T-helper 1 cell (primary cell): ENCODE measurements at places on chromosomes 7 and 10.

- no peak for DNase-seq
Observed at GRCh38 chr7:157397731-157398691, 61.2 kb downstream of the DNAJB6 start.

DNA sequence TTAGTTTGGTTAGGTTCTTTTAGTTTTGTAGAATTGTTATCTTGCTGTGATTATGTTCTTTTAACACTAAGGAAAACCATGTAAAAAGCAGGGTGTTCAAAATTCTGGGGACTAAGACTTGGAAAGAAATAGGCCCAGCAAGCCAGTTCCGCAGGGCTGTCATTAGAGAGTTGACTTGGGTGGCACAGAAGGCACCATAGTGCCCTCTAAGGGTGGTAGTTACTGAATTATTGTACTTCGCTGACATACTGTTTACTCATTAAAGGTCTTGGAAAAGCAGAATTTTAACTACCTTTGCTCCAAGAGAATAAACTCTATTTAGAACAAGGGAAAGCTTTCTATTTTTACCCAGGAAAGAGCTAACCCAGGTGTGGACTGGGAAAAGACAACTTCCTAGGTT lies 86.5 kb downstream of the OTUD1 start:
- DNase-seq, result no peak

DNA sequence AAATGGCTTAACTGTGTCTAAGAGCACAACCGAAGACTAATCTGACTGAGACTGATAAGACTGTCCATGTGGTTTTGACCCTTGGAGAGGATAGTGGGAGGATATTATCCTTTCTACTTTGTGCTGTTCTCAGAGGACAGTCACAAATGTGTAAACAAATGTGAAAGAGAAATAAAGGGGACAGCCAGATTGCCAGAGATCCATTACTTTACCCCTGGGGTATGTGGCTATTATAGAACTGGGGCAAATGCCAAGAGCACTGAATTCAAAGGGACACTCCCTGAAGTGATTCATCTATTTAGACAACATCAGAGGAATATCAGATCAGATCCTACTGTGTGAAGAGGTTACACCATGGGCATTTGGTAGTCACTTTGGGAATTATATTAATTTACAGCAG lies 154.7 kb downstream of the RNLS start:
- no peak for DNase-seq

GRCh38 chr7:90180011-90180585 lies 25.8 kb downstream of the STEAP1 start:
- DNase-seq, result no peak

DNA sequence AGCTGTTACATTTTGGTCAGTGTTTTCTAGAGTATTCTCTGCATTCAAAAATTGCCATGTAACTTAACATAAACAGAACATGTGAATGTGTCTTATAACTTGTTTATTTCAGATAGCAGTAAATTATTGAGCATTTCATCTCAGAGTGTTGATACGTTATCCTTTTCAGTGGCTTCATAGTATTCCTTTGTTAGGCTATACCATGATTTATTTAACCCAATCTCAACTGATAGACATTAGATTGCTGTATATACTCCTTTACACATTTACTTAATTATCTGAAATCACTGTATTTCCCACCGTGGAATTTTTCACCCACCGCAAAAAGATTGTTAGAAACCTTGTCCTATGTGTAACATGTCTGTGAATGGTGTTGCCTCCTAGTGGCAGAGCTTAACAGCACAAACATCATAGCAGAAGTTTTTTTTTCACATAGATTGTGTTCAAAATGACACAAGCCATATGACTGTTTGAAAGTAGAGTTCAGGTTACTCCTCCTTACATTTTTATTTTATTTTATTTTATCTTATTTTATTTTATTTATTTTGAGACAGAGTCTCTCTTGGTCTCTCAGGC lies 21.4 kb downstream of the SLF2 start:
- DNase-seq, result no peak

DNA sequence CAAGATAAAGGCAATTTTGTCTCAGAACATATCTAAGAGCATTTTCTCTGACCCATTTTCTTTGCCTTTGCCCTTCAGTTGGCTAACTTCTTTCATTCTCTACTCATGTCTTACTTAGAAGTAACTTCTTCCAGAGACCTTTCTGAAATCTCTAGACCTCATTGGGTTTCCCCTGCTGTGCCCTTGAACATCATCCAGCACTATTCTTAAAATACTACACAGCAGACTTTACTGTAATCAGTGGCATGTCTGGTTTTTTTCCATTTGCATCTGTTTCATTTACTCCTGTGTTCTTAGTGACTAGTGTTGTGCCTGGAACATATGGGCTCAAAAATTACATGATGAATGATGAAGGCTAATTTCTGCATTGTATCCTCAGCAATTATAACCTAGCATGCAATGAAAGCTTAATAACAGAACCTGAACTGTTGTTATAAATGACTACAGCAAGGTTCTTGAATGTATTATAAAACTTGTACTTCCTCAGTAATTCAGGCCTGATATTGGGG lies 301.9 kb downstream of the CDK14 start:
- no peak for DNase-seq

- peak; percentile 37 for DNase-seq
Observed at GRCh38 chr7:106866298-106867281, 1.5 kb downstream of the PIK3CG start.

DNA sequence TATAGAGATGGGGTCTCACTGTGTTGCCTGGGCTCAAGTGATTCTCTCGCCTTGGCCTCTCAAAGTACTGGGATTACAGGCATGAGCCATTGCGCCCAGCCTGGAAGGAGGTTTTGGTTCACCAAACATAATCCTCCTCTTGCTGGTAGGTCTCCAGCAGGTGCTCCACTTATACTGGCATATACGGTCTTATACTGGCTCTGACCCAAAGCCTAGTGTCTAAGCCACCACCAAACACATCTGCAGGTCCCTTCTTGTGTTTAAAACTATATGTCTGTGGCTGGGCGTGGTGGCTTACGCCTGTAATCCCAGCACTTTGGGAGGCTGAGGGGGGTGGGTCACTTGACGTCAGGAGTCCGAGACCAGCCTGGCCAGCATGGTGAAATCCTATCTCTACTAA lies 5.4 kb downstream of the MBLAC1 start:
- DNase-seq, result no peak

DNA sequence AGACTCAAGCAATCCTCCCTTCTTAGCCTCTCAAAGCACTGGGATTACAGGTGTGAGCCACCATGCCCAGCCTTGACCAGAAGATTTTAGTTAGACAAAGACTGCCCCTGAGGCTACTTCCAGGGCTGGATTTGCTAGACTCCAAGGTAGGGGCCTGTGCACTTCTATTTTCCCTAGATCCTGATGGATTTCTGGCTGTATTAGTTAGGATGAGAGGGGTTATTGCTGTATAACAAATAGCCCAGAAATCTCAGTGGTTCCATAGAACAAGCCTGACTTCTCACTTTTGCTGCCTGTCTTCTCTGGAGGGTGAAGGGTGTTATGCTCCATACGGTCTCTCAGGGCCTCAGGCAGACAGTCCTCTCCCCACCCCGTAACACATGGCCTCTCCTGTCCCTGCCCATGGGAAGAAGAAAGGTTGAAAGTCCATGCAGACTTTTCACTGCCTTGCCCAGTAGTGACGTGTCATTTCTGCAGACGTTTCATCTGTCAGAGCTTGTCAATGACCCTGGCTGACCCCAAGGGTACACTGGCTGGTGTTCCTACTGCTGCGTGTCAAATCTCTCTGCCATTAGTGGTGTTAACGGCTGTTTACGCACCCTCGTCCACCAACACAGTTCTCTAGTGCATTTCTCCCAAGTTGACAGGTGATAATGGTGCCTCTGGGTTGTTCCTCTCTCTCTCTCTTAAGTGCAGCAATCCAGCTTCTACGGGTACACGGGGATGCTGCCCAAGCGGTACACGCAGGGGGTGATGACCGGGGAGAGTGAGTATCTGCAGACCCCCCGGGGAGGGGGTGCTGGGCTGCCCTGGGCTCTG lies 11.6 kb downstream of the SLC29A4 start:
- no peak for DNase-seq

GRCh38 chr10:102118867-102119266 lies 1.3 kb downstream of the LDB1 start:
- no peak for DNase-seq

GRCh38 chr10:116271593-116272439 lies 1.2 kb downstream of the GFRA1 start:
- DNase-seq, result no peak

DNA sequence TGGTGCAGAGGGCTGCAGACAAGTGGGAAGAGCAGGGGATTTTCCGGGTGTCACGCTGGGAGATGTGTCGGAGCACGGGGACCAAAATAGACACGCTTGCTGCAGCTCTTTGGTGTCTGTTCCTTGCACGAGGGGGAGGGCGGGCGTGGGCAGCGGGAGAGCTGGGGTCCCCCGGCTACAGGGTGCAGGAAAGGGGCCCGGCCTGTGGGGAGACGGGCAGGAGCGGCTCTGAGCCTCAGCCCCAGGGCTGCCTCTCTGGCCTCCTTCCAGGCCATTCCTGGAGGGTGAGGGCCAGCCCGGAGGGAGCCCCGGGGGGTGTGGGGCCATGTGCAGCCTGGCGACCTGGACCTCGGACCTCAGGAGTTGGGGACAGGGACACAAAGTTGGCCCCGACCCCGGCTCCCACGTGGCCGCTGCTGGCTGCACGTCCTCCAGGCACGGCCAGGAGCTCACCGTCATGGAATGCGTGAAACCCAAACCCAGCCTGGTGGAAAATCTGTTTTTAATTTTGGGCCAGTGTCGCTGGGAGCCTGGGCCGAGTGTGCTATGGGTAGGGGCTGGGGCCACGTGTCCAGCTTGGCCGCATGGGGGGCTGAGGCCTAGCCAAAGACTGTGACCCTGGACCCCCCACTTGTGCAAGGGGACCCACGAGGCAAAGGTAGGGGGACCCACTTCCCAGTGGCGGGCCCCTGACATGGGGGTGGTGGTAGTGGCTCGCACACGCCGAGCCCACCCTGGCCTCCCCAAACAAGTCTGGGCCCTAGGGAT lies 6.6 kb downstream of the TTYH3 start:
- DNase-seq, result no peak

GRCh38 chr7:151631570-151631952 lies 111.9 kb upstream of the RHEB start:
- peak; percentile 23 for DNase-seq

GRCh38 chr10:121880895-121881294 lies 46.9 kb downstream of the ATE1 start:
- no peak for DNase-seq

DNA sequence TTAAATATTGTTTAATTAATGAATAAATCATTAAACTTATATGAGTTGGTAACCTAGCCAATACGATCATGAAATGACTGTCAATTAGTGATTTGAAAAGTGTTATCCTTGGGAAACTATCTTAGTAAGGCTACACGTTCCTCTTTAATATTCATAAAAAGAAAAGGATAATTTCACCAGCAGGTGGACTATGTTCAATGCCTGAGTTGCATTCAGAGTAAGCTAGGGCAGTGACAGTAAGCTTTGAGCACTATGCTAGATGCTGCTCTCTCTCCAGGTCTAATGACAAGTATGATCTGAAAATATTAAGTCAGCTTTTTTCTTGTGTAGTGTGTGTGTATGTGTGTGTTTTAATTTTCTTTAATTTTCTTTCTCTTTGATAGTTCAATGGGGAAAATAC lies 486.3 kb upstream of the PCDH15 start:
- no peak for DNase-seq

GRCh38 chr7:103679151-103680132 lies 233.4 kb upstream of the SLC26A5 start:
- DNase-seq, result no peak

- no peak for DNase-seq
Observed at GRCh38 chr10:130105724-130106123, 4.9 kb downstream of the C10orf143 start.

GRCh38 chr10:93579985-93580711 lies 13.7 kb downstream of the FFAR4 start:
- DNase-seq, result no peak

- no peak for DNase-seq
Observed at GRCh38 chr10:126637501-126637900, 33.0 kb downstream of the C10orf90 start.

DNA sequence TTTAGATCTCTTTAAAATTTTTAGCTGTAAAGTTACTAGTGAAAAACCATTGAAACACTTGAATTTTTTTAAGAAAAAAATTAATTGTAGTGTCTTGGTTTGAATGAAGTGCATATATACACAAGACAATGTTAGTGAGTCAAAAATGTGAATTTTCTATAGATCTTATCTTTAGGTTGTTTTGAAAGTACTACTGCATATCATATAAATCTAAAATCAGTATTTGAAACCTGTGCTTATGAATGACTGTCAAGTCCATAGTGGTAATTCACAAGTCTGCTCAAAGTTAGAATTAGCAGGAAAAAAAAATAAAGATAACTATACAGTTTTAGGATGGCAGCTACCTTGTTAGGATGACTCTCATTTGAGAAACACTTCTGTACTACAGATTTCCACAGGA lies 25.0 kb downstream of the TES start:
- DNase-seq, result no peak

DNA sequence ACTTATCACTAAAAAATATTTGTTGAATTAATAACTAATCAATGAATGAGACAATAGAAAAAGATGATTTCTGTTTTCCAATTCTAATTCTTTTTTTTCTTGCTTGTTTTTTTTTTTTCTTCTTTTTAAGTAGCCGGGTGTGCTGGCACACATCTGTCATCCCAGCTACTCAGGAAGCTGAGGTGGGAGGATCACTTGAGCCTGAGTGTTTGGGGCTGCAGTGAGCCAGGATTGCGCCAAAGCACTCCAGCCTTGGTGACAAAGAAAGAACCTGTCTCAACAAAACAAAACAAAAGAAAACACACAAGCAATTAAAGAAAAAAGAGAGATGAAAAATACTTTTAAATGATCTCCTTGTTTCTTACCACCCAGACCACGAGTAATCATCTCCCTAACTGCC lies 1109.3 kb downstream of the REEP3 start:
- DNase-seq, result no peak

GRCh38 chr10:48480397-48481374 lies 124.2 kb downstream of the ARHGAP22 start:
- DNase-seq, result no peak

DNA sequence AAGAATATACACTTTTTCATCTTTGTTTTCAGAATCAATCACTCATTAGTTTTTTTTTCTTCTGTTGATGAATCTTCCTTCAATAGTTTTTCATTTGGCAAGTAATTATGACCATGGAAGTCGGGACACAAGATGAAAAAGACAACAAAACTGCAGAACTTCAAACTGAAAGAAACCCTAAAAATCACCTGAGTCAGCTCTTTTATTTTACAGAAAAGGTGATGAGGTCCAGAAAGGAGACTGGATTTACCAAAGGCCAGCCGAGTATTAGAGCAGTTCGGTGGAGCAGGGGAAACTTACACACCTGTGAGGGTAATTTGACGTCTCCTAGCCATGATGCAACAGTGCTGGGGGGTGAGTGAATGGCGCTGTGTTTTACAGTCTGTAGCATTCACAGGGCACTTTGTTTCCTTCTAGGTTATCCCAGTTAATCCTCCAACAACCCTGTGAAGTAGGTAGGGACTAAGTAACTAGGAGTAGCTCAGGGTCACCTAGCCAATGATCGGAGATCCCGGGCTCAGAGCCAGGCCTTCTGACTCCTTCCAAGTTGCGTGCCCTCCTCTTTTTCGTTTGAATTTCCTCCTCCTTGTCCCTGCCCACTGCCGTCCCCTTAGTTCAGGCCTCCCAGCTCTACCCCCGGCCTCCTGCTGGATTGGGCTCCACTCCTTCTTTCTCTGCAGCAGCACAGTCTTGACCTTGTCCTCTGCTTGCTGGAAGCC lies 14.0 kb downstream of the RBM20 start:
- DNase-seq, result no peak
